Tibial artery (tissue), 4 donors: ENCODE measurements at places on chromosomes 13 and 19.

- H3K4me1 ChIP-seq: no peaks in the 10 kb centered on the region
- H3K36me3 ChIP-seq: no peaks in the 10 kb centered on the region
- no peaks in the 10 kb centered on the region for H3K27me3 ChIP-seq
- H3K4me3 ChIP-seq: no peak overlapping the region
These were observed 107.0 kb upstream of the RFC3 start for GRCh38 chr13:33710924-33711323.

GRCh38 chr19:42532891-42533290 lies 4.6 kb upstream of the CEACAM1 start:
- no peaks in the 10 kb centered on the region for H3K27me3 ChIP-seq
- DNase-seq: no peak
- no peaks in the 10 kb centered on the region for H3K36me3 ChIP-seq
- no peak overlapping the region for H3K4me3 ChIP-seq
- no peak overlapping the region for H3K27ac ChIP-seq
- H3K4me1 ChIP-seq: no peaks in the 10 kb centered on the region

- no peak overlapping the region for H3K27ac ChIP-seq
- H3K4me1 ChIP-seq: peaks cover 5% of the 10 kb centered on the region
- no peaks in the 10 kb centered on the region for H3K27me3 ChIP-seq
- H3K4me3 ChIP-seq: no peak overlapping the region
- no peak for DNase-seq
These were observed 18.0 kb upstream of the LRCH1 start for GRCh38 chr13:46535002-46535401.

- no peaks in the 10 kb centered on the region for H3K36me3 ChIP-seq
- no peaks in the 10 kb centered on the region for H3K27me3 ChIP-seq
- peak within 1 kb of the TSS; percentile 91 for H3K27ac ChIP-seq
- H3K4me1 ChIP-seq: peaks cover 6% of the 10 kb centered on the region
- peak; percentile 83 for DNase-seq
These were observed at the start of gene ETHE1 for GRCh38 chr19:43526884-43527859. ETHE1 (minus strand) TSS chr19:43527201; CDS start chr19:43527177, 24 bp downstream.

GRCh38 chr19:12938779-12939601 lies 581 bp downstream of the CALR start:
- peak overlapping the region; percentile 91 for H3K4me3 ChIP-seq
- no peaks in the 10 kb centered on the region for H3K27me3 ChIP-seq
- H3K4me1 ChIP-seq: no peaks in the 10 kb centered on the region
- H3K36me3 ChIP-seq: peaks cover 43% of the 10 kb centered on the region

DNA sequence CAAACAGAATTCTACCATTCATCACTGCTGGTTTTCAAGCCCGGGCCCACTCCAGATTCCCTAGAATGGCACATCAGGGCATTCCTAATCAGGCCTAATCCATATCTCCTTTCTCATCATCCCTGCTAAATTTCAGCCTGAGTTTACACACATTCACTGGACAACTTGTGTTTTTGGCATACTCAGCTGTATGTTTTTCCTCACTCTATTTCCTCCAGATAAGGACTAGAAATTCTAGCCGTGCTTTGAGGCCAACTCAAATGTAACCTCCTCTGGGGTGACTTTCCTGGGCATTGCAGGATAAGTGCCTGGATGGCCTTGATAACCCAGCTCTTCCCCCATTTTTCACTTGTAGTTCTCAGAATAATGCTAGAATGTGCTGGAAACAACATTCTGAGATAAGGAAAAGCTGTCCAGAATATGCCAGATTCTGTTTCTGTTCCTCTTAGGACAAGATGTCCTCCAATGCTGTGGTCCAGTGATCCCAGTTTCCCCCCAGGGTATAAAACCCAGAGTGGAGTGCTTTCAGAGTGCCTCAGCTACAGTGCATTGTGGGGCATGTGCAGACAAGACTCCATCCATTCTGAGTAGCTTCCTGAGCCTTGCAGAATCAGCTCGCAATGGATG lies 66.9 kb upstream of the CLDN10 start:
- H3K4me3 ChIP-seq: no peak overlapping the region

- H3K27me3 ChIP-seq: no peaks in the 10 kb centered on the region
- no peak overlapping the region for H3K4me3 ChIP-seq
- H3K36me3 ChIP-seq: no peaks in the 10 kb centered on the region
- H3K4me1 ChIP-seq: no peaks in the 10 kb centered on the region
- DNase-seq: no peak
- no peak overlapping the region for H3K27ac ChIP-seq
These were observed 874.8 kb upstream of the SLITRK6 start for GRCh38 chr13:86673931-86674431.

GRCh38 chr13:75345193-75345592 lies 136.8 kb downstream of the TBC1D4 start:
- no peaks in the 10 kb centered on the region for H3K27me3 ChIP-seq
- DNase-seq: no peak
- H3K36me3 ChIP-seq: peaks cover 16% of the 10 kb centered on the region
- H3K27ac ChIP-seq: no peak overlapping the region

DNA sequence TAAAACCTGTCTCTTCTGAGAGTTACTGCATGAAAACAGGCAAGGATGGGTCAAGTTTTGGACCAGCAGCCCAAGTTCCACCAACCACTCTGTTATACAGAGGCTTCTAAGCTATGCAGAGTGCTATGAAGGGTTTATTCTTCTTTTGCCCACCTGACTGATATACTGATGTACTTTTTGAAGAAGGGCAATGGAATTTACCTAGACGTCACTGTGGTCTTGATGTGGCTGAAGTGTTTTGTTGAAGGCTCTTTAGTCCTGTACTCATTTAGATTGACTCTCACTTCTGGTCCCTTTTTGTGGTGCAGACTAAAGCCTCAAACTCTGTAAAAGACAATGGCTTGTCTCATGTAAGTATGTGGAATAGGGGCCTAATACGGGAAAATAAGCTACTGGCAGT lies 92.0 kb downstream of the DGKH start:
- no peak overlapping the region for H3K27ac ChIP-seq
- H3K4me1 ChIP-seq: no peaks in the 10 kb centered on the region
- no peaks in the 10 kb centered on the region for H3K27me3 ChIP-seq
- no peak overlapping the region for H3K4me3 ChIP-seq
- no peak for DNase-seq

DNA sequence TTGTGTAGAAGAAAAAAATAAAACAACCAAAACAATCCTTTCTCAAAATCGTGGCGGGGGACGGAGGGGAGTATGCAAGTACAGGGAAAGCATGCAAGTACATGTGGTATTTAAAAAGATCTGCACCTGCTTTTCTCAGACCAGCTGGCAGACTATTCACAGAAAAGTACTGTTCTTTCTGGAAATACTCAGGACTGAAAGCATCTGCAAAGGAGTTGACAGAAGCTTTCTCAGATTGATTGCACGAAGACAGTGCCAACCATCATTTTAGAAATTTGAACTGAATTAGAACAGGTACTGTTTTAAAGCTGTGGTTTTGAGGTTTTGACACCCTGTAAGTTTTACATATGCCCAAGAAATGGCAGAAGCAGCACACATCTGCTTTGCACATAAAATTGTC lies 19.8 kb upstream of the PCDH8 start:
- no peak for DNase-seq
- no peaks in the 10 kb centered on the region for H3K4me1 ChIP-seq
- no peak overlapping the region for H3K27ac ChIP-seq
- no peaks in the 10 kb centered on the region for H3K36me3 ChIP-seq
- H3K27me3 ChIP-seq: no peaks in the 10 kb centered on the region

DNA sequence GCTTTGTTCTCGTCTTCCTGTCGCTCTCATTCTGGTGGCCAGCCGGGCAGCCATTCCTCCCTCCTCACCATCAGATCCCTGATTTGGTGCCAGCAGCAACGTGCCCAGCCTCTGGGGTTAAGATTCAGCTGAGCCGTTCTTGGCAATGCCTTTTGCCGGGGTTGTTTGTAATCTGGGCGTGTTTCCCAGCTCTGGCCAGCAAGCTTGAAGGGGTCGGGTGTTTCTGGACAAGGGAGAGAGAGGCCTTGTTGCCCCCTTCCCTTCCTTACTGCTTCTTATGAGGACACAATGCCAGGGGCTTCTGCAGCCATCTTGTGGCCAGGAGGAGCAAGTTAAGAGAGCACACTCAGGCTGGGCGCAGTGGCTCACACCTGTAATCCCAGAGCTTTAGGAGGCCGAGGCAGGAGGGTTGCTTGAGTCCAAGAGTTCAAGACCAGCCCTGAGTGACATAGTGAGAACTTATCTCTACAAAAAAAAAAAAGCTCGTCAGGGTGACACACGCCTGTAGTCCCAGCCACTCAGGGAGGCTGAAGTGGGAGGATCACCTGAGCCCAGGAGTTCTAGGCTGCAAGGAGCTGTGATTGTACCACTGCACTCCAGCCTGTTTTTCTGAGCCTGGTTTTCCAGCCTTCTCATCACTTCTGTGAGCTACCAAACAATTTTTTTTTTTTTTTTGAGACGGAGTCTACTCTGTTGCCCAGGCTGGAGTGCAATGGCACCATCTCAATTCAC lies 10.7 kb upstream of the CRTC1 start:
- peak; percentile 71 for DNase-seq
- no peaks in the 10 kb centered on the region for H3K27me3 ChIP-seq
- peak overlapping the region; percentile 15 for H3K4me3 ChIP-seq
- peaks cover 29% of the 10 kb centered on the region for H3K36me3 ChIP-seq
- H3K27ac ChIP-seq: peak overlapping the region; percentile 80

DNA sequence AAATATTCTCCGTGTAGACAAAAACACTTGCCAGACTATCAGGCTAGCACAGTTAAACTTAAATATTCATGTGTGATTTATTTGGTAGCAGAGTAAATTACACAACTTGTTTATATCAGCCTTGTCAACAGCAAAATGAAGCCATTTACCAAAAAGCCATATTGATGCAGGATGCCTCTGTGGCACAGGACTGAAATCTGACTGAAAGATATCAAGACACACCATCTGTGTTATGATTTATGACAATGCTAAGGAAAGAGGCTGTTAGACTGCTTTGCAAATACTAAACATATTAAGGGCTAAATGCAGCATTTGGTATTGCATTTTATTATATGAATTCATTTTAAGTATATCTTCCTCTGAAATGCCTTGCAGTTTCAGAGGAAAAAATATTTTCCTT lies 44.8 kb upstream of the FNDC3A start:
- H3K4me1 ChIP-seq: no peaks in the 10 kb centered on the region
- H3K27ac ChIP-seq: no peak overlapping the region
- no peaks in the 10 kb centered on the region for H3K36me3 ChIP-seq

DNA sequence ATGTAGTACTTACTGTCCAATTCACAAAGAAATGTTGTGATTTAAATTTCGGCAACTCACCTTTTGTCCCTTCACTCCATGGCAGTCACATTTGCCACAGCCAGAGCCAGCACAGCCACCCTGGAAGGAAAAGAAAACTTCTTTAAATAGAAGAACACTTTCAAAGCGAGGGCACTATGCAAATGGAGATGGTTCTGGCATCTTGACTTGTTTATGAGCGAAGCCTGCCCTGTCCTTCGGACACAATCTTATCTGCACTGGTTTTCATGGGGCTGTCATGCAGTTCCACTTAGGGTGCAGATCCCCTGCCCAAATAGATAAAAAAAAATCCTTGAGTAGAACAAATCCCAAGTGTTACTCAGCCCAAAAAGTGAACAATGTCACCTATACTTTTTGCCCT lies 64.3 kb downstream of the COL4A1 start:
- H3K4me3 ChIP-seq: no peak overlapping the region
- DNase-seq: no peak
- peaks cover 6% of the 10 kb centered on the region for H3K4me1 ChIP-seq
- H3K27ac ChIP-seq: peak overlapping the region; percentile 91
- H3K27me3 ChIP-seq: no peaks in the 10 kb centered on the region
- peaks cover 6% of the 10 kb centered on the region for H3K36me3 ChIP-seq

- H3K4me1 ChIP-seq: no peaks in the 10 kb centered on the region
- no peak overlapping the region for H3K27ac ChIP-seq
- DNase-seq: no peak
- H3K4me3 ChIP-seq: no peak overlapping the region
These were observed 261.0 kb downstream of the GPC5 start for GRCh38 chr13:91659256-91660075.

GRCh38 chr19:31253526-31254179 lies 95.6 kb downstream of the TSHZ3 start:
- no peaks in the 10 kb centered on the region for H3K4me1 ChIP-seq
- no peak overlapping the region for H3K27ac ChIP-seq
